ENCODE measurements at places on chromosomes 13 and 19.

DNA sequence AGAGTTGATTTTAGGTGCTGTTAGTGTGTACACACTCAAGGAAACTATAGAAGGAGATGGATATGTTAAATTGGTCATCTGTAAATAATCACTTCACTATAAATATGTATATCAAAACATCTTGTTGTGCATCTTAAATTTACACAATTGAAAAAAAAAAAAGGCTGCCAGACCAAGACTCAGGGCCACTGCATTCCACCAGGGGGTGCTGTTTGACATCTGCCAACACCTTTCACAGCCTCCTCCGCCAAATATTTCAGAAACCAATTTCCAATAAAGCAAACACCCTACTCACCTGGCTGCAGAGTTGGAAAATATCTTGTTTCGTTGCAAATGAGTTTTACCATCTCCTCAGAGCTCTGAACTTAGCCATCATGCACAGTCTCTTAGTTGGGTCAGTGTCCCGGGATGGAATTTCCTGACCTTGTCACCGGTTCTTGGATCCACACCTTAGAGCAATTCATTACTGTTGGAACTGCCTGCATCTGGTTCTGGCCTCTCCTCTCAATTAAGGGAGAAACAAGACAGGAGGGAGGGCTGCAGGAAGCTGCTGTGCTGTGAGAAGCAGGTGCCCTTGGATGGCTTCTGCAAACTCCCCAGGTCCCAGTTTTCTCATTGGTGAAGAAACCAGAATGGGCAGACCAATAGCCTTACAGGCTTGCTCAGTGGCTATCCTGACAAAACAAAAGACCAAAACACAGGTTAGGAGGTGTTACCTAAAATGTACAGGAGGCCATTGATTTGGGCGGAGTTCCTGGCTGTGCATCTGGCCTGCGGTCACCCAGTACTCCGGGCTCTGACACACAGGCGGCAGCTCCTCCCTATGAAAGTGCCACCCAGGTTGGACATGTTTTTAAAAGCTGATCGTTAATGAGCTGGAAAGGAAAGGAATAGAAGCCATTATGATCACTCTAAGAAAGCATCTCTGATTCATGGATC, 746.6 kb downstream of the UQCRFS1 start:
- peak; percentile 48 for DNase-seq

DNA sequence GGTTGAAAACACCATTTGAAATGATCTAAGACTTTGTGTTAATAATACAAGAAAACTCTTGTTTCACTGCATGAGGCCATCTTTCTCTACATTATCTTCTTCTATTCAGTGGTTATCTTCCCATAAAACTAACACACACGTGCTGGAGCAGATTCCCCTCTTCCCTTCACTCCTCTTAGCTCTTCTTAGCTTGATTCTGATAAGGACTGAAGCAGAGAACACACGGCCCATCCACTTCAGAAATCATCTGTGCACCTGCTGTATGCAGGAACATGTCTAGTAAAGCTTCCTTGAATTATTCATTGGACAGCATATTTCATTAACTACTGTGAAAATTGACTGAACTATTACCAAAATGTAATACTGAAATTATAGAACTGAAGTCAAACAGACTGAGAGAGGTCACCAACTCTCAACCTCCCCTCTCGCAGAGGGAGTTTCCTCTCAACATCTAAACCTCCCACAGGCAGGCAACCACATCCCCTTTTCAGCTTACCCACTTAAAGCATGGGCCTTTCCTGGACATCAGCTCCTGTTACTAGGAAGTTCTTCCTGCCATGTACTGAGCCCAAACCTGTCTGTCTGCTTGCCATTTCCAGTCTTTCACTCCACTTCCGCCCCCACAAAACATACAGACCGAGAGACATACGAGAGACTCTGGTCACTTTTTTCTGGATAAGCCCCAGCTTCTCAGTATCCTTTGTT, 113.9 kb downstream of the CRYL1 start:
- DNase-seq: no peak

DNA sequence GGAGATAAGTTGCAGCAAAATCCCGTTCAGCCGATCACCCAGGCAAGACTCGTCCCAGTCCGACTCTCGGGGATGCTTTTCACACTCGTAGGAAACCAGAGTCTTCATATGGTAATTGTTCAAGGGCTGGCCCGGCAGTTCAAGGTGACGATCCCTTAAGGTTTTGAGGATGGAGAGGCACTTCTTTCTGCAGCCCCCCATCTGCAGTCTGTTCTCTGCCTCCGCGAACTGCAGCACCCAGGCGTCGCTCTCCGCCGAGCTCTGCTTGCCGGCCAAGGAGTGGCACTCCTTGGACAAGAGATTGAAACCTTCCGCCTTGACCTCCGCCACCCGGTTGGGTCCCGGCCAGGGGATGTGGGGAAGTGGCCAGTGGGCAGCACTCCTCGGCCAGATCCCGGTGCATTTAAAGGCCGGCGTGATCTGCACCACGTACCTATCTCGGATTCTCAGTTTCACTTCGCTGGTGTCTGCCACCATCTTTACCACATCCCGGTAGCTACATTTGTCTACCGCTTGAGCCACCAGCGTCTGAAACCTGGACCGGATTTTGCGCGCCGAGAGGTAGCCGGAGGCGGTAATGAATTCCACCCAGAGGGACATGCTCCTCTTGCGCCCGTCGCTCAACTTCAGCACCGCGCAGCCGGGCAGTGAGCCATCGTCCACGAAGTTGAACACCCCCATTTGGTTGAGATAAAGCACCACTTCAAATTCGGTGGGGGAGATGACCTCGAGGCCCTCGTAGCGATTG, 1.1 kb downstream of the MAB21L1 start:
- no peak for DNase-seq

DNA sequence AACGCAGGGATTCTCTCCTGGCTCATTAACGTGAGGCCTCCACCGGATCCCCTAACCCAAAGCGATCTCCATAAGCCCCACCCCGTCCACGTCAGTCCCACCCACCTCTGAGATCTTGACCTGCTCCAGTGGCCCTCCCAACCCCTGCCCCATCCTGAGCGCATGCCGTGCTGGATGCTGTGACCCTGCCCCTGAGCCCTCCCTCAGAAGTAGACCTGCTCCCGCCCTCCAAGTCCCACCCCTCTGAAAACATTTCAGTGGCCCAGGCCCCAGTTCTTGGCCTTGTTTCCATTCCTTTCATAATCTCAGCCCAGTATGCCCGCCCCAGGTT, 19.9 kb downstream of the LMTK3 start:
- DNase-seq: no peak

DNA sequence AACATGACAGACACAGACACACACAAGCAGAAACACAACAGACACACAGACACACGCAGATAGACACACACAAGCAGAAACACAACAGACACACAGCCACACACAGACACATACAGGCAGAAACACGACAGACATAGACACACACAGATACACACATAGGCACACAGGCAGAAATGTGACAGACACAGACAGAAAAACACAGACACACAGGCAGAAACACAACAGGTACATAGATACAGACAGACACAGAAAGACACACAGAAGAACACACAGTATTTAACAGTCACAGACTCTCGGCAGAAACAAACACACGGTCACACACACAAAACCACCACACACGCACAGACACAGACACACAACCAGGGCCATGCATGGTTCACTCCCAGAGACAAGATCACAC, 905 bp downstream of the TBXA2R start:
- no peak for DNase-seq

GRCh38 chr13:29991343-29991742, 140.9 kb upstream of the UBL3 start:
- peak; percentile 88 for DNase-seq

DNA sequence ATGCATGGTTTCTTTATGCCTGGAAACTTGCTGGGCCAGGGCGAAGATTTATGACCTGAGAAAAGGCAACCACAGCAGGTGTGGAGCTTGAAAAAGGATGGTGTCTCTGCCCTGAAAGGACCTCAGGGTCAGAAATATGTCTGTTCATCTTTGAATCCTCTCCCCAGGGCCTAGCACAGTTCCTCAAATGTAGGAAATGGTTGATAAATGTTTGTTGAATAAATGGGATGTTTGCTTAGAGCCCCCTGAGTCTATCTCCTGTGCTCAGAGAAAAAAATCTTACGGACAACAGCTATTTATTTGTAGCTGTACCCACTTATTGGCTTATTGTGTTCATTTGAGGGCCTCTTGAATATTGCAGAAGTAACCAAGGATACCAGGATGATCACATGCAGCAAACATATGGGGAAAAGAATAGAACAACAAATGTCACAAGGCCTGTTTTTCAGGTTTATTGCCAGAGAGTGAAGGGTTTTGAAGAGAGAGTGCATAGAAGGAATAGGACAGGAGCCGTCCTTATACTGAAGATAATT, 114.5 kb downstream of the KLF5 start:
- no peak for DNase-seq
